ENCODE measurements at places on chromosomes 1 and 21.

GRCh38 chr1:106027871-106028270, 1028.6 kb upstream of the PRMT6 start:
- DNase-seq: no peak

GRCh38 chr1:181090641-181091126, 2.2 kb downstream of the IER5 start:
- DNase-seq: no peak

DNA sequence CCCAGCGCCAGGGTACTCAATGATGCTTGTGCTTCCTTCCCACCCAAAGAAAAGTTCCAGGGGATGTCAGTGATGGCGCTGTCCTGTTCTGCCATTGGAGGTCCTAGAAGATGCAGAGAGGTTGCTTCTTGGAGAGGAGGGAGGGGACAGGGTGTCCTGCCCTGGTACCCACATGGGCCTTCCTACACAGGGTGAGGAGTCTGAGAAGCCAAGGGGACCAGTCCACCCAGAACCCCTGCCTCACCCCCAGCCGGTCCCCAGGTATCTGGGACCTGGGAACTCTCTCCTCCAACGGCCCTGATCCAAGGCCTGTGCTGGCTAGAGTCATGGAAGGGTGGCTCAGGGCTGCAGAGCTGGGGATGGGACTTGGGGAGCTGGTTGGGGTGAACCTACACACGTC, 259.4 kb downstream of the KCNJ6 start:
- DNase-seq: no peak

DNA sequence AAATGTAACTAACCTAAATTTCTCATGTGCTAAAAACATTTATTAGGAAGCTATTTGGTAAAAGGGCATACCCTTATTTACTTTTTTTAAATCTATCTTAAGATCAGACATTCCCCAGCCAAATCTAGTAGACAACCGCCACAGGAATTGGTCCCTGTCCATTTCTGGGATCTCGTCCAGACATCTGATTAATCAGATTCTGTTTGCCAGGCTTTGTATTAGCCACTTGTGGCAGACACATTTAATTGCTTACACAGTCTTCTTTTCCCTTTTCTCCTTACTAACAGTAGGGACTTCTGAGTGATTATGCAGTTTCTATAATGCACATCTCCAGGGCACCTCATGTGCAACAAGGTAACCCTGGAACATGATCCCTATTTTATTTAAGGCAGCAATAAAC, 449.0 kb upstream of the RGS18 start:
- no peak for DNase-seq

DNA sequence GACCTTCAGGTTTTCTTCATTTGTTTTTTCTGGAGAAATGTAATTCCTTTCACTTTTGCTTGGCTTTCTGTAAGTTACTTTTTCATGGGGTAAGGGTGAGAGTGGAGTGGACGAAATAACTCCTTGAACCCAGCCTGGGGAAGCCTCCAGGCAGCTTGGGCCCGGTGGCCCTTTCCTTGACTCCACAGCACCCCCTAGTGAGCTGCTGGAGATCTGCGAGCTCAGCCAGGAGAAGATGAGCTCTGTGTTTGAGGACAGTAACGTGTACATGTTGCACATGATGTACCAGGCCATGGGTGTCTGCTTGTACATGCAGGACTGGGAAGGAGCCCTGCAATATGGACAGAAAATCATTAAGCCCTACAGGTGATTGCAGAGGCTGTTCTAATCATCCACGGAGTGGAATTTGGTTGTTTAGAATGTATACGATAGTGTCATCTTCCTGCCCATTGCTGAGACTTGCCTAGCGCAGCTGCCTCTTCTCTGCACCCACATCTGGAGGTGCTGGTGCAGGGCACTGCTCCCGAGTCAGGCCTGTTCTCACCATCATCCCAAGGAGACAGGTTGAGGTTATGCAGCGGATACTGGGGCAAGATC, 51.0 kb downstream of the SMYD2 start:
- peak; percentile 59 for DNase-seq

GRCh38 chr21:39885119-39885848, 18.0 kb downstream of the PCP4 start:
- peak; percentile 46 for DNase-seq

- no peak for DNase-seq
Observed at GRCh38 chr1:240464099-240464498, 147.9 kb downstream of the GREM2 start.

DNA sequence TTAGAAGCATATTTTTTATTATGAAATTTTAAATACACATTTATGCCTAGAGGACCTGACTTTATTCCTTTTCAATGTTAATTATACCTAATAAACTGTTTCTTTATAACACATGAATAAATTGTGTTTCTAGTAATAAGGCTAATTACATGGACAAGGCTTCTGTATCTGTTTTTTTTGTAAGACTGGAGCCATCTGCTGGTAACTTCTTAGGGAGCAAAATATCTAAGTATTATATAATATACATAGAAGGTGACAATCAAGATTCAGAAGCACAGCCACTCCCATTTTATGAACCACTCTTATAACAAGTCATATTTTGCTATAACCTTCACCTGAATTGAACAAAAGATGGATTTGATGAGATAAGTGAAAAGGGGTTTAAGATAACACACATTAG, 84.2 kb downstream of the LBR start:
- DNase-seq: no peak

- no peak for DNase-seq
Observed at GRCh38 chr1:245480393-245481120, 325.8 kb downstream of the KIF26B start.

GRCh38 chr1:55481634-55482033, 266.5 kb upstream of the USP24 start:
- no peak for DNase-seq

DNA sequence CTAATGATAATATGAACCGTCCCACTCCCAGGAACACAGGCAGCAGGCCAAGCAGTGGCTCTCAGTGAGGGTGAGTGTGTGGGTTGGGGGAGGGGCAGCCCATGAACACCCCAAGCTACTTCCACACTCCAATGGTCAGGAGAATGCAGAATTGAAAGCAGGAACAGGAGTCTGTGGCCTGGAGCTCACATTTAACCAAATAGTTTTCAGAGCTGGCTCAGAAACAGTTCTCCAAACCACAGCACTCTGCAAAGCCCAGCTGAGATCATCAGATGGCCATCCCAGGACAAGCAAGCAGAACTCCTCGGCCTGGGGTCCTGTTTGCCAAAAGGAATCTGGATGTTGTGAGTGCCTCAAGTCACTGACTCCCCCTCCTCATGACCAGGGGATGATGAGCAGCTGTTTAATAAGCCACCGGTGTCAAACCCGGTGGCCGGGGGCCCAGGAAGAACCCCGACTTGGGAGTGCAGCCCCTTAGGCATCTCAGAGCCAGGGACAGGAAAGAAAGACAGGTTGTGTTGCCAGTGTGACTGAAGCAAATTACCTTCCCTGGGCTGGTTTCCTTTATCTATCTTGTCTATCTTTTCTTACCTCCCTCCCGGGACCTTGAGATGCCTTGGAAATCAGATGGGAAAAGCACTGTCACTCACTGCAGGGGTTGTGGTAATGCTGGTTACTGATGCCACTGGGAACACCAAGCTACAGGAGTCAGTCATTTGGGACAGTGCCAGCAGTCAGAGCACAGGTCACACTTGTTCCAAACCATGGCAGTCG, 20.4 kb downstream of the DEGS1 start:
- peak; percentile 24 for DNase-seq

DNA sequence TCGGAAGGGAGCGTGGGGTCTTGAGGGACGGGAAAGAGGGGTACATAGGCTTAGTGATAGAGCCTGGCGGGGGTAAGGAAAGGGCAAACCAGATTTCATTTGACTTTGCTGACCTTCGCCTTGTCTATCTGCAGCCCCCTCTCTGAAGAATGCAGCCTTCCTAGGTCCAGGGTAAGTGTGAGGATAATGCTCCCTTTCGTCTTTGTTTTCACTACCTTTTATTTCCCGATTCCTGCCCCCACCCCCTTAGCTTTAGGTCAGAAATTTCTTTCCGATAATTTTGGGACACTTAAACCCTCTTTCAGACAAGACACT, 396 bp downstream of the ATP5PB start:
- DNase-seq: no peak

- no peak for DNase-seq
Observed at GRCh38 chr1:19894218-19894617, 12.0 kb downstream of the OTUD3 start.

- no peak for DNase-seq
Observed at GRCh38 chr1:187114792-187115191, 286.0 kb downstream of the PLA2G4A start.

DNA sequence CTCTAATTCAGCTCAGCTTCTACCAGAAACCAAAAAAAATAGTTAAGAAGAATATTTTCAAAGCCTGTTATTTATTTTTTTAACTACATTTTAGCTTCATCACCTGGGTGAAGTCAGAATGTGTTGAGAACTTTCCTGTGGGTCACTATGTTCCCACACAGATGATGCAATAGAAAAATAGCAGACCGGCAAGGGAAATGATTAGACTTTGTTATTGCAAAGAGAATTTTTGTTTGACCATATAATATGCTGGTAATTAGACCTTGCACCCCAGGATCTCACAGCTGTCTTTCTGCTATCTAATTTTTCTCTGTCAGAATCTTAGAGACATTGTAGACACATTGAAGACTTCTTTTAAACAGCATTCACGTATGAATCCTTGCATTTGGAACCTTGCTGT, 299.3 kb downstream of the TBX15 start:
- no peak for DNase-seq

DNA sequence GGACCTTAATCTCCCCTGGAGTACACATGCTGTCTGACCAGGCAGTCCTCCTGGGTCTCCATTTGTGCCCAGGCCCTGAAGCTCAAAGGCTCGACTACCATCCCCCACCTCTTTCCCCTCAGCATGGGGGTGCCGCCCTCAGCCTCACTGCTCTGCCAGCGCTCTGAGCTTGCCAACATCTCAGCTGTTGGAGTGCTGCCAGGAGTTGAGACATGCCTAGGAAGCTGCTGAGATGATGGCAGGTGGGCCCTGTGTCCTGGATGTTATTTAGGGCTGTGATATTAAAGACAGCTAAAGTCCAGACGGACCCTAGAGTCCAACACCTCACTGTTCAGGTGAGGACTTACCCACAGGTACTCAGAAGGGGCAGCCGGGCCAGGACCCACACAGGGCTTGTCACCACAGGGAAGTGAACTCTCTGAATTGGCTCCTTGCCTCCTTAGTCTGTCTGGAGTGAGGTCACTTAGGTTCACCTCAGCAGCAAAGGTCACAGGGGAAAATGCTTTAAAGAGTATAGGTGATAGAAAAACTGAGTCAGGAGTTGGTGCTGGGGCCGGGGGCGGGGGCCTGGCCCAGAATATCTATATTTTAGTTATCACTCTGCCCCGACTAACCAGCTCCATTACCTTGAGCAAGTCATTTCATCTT, 19.7 kb upstream of the KCNC4 start:
- DNase-seq: peak; percentile 48

Data from testis (tissue), 5 donors.